Posterior cingulate gyrus (tissue), 11 donors: ENCODE measurements at places on chromosomes 11 and 22.

- DNase-seq = no peak
Measured at GRCh38 chr11:101390539-101390938, 193.3 kb downstream of the TRPC6 start.

- no peak for DNase-seq
Measured at GRCh38 chr22:35124691-35125219, 58.8 kb downstream of the ISX start.

GRCh38 chr11:23079382-23079813, 219.1 kb upstream of the CCDC179 start:
- DNase-seq = no peak

DNA sequence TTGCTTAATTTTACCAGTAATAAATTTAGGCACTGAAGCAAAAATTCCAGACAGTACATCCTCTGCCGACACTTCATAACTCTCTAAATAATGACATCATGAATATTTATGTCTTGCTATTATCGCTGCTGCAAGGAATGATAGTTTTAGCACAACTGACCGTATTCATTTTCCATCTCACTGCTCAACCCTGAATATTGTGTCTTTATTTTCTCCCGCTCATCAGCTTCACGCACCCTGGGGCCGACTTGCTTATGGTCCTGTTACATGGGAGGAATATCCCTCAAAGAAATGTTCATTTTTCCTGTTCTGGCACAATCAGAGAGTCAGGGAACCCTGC, 33.3 kb downstream of the SLN start:
- no peak for DNase-seq

DNA sequence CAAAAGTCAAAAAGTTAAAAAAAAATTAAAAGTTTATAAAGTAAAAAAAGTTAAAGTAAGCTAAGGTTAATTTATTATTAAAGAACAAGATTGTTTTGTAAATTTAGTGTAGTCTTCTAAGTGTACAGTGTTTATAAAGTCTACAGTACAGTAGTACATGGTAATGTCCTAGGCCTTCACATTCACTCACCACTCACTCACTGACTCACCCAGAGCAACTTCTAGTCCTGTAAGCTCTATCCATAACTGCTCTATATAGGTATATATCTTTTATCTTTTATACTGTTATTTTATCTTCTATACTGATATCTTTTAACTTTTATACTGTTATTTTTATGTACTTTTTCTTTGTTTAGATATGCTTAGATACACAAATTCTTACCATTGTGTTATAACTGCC, 11.2 kb downstream of the C2CD3 start:
- DNase-seq = no peak

- DNase-seq = no peak
Measured at GRCh38 chr11:125553357-125553756, 15.9 kb upstream of the EI24 start.

DNA sequence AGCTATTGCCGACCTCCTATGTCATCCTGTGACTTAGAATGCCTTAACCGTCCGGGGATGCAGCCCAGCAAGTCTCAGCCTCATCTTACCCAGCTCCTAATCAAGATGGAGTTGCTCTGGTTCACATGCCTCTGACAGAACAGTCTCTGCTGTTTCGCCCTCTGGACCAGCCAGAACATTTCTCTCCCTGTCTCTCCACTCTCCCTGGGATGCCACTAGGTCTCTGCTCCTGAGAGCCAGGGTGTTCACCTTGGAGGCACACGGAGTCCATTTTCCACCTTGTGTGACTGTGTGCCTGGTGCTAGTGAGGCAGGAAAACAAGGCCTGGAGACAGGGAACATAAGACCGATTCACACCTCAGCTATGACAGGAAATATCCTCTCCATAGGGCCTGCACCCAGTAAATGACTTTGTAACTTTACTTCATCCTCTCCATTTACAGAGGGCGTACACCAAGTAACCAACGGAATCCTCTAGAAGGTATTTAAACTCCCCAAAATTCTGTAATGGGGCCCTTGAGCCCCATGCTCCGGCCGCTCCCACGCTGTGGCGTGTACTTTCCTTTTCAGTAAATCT, 16.8 kb upstream of the B4GALNT4 start:
- no peak for DNase-seq

DNA sequence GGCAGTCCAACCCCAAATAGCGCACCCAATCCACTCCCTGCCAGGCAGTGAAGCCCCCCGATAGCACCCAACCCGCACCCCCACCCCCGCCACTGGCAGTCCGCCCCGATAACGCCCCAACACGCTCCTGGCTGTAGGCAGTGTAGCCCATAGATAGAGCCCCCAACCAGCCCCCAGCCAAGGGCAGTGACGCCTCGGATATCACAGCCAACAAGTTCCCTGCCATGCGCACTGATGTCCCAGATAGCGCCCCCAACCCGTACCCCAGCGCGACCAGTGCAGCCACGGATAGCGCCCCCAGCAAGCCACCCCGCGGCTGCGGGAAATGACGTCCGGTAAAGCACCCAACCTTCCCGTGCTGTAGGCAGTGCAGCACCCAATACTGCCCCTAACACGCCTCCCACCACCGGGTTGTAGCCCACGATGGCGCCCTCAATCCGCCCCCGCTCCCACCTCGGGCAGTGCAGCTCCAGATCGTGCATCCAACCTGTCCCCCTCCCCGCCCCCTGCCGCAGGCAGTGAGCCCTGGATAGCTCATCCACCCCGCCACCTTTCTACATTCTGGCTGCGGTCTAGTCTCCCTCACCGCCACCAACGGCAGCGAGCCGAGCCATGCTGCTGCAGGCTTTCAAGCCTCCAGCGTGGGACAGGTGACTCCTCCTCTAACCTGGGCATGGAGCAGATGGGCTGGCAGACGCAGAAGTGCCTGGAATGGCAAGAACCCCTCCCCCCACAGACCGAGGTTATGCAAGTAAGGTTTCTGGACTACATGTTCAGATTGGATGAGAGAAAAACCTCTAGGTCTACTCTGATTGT, 625 bp downstream of the RFPL2 start:
- DNase-seq = no peak

DNA sequence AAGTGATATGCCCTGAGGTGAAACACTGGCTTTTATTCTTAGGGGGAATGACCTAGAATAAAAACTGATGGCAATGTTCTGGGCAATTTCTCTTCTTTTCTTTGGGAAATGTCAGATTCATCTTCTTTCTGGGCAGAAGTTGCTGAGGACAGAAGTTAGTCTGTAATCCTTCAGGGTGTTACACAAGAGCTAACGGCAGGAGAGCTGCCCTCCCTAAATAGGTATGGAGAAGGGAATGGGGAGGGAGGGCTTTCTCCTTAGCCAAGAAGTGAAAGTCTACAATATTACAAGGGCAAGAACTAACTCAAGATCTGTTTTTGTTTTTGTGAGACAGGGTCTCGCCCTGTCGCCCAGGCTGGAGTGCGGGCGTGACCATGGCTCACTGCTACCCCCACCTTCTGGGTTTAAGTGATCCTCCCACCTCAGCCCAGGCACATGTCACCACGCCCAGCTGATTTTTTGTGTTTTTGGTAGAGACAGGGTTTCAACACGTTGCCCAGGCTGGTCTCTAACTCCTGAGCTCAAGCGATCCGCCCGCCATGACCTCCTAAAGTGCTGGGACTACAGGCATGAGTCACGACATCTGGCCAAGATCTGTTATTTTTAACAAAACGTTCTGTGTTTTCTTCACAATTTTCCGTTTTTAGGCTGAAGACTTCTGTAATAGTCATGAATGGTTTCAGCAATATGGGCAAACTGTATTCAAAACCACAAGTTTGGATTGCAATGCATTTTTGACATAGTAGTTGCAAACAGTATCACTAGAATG, 7.2 kb downstream of the PIWIL4 start:
- DNase-seq = no peak

DNA sequence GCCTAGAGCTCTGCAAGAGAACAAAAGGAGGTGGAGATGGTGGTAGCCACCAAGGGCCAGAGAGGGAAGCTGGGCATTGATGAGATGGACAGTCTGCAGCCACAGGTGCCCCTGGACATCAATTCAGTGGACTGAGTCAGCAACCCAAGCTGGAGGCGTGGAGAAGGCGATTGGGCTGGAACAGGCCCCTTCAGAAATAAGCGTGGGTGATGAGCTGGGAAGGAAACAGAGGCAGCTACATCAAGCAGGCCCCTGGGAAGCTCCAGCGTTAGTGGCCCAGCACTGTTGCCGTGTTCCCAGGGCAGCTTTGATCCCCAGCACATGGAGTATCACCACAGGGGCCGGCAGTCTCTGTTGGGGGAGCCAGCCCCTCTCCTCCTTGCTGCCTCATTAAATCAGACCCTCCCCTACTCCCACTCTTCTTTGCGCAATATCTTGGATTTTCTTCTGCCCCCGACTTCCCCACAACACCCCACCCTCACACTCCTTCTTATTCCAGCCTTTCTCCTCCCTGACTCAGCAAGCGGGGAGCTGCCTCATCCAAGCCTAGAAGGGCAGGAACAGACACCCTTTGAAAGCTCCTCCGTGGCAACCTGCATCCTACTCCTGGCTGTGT, 31.7 kb upstream of the OAF start:
- no peak for DNase-seq

DNA sequence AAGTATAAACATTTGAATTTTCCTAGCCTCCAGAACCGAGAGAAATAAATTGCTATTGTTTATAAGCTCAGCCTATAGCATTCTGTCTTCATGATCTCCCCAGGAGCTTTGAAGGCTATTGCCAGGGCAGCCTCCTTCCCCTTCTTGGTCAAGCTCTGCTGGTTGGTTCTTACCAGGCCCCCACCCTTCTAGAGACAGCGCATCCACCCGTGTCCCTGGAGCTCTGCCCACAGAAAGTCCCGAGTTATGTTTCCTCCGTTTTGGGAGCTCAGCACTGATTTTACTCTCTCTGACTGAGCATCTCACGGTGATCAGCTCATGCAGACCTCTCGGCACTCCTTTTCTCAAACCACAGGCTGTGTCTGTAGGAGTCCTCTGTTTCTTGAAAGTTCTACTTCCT, 123.8 kb upstream of the SORL1-AS1 start:
- DNase-seq = no peak

GRCh38 chr11:73889019-73889418, 12.2 kb downstream of the PAAF1 start:
- no peak for DNase-seq

GRCh38 chr11:104700609-104701008, 197.7 kb downstream of the CASP12 start:
- no peak for DNase-seq

DNA sequence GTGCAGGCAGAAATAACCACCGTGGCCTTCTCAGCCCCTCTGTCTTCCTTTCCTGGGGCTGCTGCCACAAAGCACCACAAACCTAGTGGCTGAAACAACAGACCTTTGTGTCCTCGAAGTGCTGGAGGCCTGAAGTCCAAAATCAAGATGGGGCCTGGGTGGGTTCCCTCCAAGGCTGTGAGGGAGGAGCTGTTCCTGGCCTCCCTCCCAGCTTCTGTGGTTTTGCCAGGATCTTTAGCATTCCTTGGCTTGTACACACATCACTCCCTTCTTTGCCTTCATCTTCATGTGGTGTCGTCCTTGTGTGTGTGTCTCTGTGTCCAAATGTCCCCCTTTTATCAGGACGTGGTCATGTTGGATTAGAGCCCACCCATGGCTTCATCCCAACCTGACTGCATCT, 29.0 kb upstream of the PARVG start:
- no peak for DNase-seq

- no peak for DNase-seq
Measured at GRCh38 chr22:19879992-19880785, 25.5 kb upstream of the GNB1L start.
